ENCODE measurements at places on chromosomes 1 and 21.

DNA sequence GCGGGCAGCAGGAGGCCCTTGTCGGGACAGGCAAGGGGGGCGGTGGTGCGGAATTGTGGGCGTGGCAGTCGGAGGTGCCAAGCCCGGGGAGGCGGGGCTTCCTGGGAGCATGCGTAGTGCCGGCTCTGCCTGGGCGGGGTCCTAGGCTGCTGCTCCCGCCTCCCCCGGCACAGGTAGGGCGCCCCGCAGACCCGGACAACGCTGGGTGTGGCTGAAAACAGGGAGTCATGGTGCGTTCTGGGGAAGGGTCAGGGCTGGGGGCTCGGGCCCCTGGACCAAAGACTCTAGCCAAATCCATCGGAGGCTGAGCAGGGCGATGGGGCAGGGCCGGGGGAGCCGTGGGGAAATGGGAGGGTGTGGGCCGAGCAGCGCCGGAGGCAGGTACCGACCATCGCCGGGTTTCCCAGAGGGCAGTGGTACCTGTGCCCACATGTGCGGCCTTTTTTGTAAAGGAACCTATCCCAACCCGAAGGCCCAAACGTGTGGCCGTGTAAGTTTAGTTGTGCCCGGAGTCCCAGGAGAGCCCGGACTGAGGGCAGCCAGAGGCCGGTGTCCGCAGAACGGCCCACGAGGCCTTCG, 231.9 kb downstream of the SDCCAG8 start:
- DNase-seq, result no peak

DNA sequence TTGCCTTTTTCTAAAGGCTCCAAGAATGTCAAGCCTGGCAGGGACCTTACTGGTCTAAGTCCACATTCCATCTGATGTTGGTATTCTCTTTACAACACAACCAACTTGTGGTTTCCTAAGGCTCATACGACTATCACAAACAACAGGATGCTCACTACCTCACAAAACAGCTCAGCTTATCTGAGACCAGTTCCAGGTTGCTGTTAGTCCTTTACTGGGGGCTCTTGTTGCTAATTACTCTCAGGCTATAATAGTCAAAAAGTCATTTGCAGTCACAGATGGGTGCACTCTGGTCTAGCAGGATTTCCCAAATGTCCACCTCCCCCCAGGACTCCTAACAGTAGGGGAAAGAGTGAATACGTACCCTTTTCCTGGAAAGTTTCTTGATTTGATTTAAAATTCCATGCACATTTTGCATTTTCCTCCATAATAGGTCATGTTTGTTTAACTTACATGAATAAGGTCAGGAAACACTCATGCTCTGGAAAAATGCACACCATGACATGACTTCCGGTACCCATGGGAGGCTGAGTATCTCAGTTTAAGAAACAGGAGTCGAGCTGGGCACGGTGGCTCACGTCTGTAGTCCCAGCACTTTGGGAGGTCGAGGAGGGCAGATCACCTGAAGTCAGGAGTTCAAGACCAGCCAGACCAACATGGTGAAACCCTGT, 16.0 kb downstream of the LCK start:
- no peak for DNase-seq

DNA sequence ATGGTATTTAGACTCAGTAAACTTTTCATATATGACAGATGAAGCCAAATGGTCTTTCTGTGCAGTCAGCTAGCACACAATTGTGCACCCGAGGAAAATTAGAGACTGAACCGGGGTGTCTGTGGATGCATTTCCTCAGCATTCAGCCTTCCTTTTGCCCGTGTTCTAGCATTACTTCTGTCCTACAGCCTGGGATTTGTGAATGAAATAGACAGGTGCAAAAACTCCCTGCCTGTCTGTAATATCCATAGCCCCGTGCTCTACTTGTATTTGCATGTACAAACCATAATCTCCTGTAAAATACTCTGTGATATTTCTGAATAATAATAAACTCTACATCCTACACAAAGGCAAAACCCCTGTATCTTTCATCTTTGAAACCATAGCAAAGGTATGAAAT, 64.8 kb upstream of the LGALS8 start:
- DNase-seq, result no peak

GRCh38 chr1:160374306-160375110, 7.6 kb downstream of the NHLH1 start:
- DNase-seq, result no peak

- DNase-seq, result peak; percentile 4
Observed at GRCh38 chr1:41980827-41981653, 62.3 kb upstream of the HIVEP3 start.

- no peak for DNase-seq
Observed at GRCh38 chr1:173190101-173190936, 16.8 kb downstream of the TNFSF4 start.

DNA sequence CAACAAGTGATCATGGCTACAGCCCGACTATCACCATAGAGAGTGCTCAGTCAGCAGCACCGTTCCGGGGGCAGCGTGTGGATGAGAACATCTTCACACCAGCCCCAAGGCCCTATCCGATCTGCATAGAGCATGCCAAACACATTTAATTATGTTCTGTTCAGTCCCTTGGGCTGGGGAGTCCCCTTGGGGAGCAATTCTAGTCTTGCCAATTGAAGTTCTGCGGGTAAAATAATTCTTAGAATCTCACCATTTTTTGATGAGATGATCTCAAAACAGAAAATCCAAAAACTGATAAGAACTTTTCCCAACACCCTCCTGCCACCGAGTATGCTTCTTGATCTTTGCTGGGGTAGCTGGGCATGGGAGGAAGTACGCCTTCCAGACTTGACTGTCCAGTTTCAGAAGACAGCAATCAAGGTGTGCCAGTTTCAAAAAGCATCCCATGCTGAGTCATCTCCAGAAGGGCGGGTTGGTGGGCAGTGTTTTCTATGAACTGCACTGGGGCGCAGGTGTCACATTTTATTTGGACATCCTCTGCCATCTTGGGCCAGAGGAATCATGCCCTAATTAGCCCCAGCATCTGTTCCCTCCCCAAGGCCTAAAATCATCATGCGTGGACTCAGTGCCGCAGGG, 20.8 kb upstream of the PTPRF start:
- no peak for DNase-seq

- DNase-seq, result no peak
Observed at GRCh38 chr1:32766328-32766972, 50.7 kb downstream of the YARS1 start.

- no peak for DNase-seq
Observed at GRCh38 chr1:215878843-215879242, 311.7 kb downstream of the KCTD3 start.

DNA sequence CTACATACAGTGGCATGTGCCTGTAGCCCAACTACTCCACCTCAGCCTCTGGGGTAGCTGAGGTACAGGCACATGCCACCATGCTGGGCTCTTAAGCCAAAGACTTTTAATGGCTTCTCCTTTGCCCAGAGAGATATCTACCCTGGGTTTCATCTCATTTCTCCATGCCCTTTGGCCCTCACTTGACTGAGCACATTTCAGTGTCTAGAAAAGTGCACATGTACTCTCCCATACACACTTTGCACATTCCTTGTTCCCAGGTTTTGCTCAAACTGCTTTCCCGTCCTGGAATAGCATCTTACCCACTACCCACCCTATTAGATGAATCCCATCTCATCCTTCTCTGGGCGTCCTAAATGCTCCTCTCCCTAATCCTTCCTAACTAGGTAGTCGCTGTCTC, 10.2 kb upstream of the RXRG start:
- DNase-seq, result no peak

GRCh38 chr1:51794868-51795267, 83.7 kb downstream of the NRDC start:
- DNase-seq, result no peak

DNA sequence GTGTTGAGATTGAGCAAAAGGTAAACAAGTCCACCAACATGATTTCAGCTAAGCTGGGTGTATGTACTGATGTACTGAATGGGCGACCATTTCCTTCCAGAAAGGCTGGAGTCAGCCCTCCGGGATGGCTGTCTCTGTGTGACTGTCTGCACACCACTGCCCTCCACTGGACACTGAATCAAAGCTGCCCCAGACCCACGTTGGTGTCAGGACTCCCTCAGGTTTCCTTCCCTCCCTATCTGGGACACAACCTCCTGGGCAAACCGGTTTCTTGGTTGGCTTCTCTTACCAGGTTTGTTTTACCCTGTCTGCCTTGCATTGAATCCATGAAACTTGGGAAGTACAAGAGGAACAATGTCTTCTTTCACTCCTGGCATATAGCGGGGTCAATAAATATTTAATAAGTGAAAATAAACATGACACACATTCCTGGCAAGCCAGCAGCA, 5.3 kb upstream of the SRP9 start:
- peak; percentile 16 for DNase-seq

- DNase-seq, result no peak
Observed at GRCh38 chr1:15386164-15386749, 23.4 kb upstream of the EFHD2 start.

- no peak for DNase-seq
Observed at GRCh38 chr1:77322061-77322900, 40.5 kb downstream of the AK5 start.

DNA sequence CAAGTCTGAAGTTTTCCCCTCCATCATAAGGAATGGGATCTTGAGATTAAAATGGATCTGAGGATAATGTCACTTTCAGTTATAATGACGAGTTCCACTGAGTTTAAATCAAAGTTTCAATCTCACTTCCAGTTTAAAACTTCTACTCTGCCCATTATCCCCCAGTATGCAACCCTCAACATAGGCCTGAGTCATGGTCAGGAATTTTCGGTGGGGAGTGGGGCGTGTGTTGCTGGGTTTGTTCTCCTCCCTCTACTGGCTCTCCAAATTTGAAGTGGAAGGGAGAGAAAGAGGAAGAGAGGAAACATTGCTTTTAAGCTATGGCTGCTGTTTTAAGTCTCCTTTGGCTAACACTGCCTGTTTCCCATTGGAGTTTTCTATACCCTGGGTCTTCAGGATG, 152.9 kb downstream of the TM2D1 start:
- no peak for DNase-seq

DNA sequence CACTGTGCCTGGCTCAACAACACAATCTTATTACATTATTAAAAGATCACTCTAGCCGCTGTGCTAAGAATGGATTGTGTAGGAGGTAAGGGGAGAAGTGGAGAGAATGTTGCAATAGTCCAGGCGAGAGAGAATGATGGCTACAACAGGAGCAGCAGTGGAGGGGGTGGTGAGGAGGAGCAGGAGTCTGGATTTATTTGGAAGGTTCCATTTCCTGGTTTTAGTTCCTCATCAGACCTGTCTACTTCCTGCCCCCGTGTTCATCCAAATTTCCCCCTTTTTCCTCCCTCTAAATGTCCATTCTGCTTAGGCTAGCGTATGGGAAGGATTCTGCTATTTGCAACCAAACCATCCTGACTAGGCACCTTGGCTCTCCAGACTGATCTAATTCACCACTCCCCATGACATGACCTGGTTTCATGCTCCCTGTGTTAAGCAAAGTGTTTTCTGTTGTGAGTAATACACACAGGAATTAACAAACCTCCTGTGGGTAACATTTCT, 35.1 kb upstream of the EYA3 start:
- DNase-seq, result no peak

GRCh38 chr21:41396558-41397075, 29.4 kb upstream of the MX1 start:
- DNase-seq, result no peak

GRCh38 chr1:229664133-229664689, 38.2 kb downstream of the URB2 start:
- DNase-seq, result peak; percentile 80

GRCh38 chr21:29091033-29091432, 17.6 kb upstream of the CCT8 start:
- no peak for DNase-seq

GRCh38 chr1:116855773-116856201, 53.9 kb upstream of the PTGFRN start:
- DNase-seq, result no peak

GRCh38 chr1:197145446-197146024, 934 bp downstream of the ASPM start:
- DNase-seq, result no peak

GRCh38 chr1:29532751-29533150, 296.4 kb downstream of the PTPRU start:
- DNase-seq, result no peak
